ENCODE measurements at places on chromosomes 2 and 18.

DNA sequence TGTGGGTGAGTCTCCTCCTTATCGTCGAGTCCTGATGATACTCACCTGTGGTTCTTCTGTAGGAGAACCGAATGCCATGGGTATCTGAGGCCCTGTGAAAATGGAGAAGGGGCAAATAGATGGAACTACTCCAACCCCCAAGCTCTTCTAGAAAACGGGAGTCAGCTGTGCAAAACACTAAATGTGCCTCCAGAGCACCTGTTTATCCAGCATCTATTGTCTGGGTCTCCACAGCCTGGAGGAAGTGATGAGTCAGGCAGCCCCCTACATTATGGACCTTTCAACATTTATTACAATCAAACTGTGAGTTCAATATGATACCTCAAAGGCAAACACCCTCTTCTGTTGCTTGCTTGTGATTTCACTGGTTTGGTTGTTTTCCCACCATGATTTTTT is 9.8 kb upstream of the LRRFIP1 start:
- peak; percentile 62 for DNase-seq

GRCh38 chr18:70627182-70627802 is 338.4 kb downstream of the SOCS6 start:
- DNase-seq: peak; percentile 33

DNA sequence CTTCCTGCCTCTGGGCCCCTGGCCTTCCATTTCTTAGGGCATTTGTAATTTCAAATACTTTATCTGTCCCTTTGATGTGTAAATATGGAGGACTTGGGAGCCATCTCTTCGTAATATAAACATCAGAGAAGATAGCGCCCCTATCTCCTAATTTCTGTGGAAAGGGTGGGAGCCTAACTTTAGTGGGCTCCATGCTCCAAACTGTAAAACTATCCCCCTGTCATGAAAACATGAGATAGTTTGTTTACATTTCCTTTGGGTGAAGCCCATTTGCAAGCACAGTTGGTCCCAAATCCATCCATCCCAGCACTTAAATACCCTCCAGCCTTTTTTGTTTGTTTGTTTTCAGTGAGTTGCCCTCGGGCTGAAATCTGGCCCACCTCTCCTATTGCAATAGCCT is 782.6 kb upstream of the FSHR start:
- peak; percentile 41 for DNase-seq

- no peak for DNase-seq
Observed at GRCh38 chr2:15976354-15976753, 36.0 kb downstream of the MYCN start.

DNA sequence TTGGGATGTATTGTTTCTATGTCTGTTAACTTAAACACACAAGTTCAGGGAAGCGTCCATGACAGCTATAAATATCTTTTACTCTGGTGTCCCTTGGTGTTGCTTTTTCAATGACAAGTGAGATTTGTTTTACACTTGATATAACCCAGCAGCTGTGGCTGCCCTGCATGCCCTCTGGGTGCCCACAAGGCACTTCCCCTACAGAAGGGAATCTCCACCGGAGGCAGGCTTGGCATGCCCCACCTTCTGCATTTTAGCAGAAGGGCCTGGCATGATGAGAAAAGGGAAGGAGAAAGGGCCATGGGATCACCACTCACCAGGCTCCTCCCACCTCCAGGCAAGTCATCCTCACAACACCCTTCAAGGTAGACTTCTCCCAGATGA is 68.7 kb downstream of the TMEM247 start:
- no peak for DNase-seq

DNA sequence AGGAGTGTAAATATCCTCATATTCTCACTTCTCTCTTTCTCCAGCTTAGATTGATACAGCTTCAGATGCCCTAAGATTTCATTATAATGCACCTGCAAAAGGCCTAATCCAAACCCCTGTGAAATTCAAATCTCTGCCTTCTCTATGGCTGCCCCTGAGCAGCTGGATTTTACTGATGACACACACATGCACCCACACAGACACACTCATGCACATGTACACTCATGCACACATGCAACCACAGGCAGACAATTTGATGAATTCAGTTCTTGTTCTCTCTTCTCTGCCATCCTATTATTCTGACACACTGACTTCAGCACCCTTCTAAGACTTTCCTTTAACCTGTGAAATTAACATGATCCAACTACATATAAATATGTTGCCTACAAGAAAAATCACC is 563.2 kb downstream of the RNF144A start:
- no peak for DNase-seq

DNA sequence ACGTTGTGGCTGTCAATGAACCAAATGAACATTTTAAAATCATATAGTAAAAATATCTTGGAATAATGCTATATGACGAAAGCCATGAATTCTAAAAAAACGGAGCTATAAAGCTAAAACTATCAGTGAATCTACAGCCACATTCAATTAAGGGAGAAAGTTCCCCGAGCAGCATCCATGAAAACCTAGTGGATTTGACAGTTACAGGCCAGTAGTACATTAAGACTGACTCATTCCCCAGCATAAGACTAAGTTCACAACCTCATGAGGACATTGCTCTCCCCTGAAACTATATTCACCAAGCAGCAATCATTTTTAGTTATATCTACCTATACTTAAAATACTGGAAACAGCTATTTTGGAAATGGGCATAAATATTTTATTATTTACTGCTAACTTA is 36.6 kb downstream of the KIDINS220 start:
- DNase-seq: no peak

- no peak for DNase-seq
Observed at GRCh38 chr2:10909050-10909995, 2.4 kb upstream of the KCNF1 start.

DNA sequence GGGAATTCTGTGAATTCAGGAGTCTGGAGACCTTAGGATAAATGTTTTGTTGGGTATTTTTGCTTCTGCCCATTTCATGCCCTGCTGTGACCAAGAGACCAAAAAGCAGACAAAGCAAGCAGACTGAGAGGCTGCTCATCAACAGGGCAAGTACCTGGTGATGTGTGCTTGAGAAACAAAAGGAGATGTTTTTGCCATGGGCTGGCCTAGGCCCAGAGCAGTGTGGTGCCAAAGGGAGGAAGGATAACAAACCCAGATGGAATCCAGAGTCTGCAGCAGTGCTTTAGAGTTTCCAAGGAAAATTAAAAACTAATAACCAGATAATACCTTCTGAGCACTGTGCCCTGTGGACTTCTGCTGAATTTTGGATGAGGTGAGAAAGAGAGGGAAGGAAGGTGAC is 538.4 kb downstream of the STK39 start:
- no peak for DNase-seq

GRCh38 chr2:237217995-237218616 is 132.4 kb downstream of the COPS8 start:
- no peak for DNase-seq

DNA sequence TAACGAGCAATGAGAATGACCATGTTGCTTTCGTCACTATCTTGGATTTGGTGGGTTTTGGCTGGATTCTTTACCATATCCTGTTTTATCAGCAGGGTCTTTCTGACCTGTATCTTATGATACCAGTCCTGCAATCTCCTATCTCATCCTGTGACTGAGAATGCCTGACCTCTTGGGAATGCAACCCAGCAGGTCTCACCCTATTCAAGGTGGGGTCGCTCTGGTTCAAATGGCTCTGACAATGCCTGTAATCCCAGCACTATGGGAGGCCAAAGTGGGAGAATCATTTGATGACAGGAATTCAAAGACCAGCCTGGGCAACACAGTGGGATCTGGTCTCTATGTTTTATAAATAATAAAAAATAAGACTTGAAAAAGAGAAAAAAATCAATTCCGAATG is 173.5 kb downstream of the ACTR3 start:
- DNase-seq: no peak

All from NCI-H69 (cell line).